Kidney (tissue), 22 donors: ENCODE measurements at places on chromosomes 7 and 10. TPM values are rescaled to one million over a fixed set of nuclear protein-coding genes. Genes with fewer than 3 reads are reported as not detected.

GRCh38 chr7:18778594-18778993, 283.0 kb downstream of the HDAC9 start:
- H3K36me3 ChIP-seq, result no peaks in the 10 kb centered on the region
- H3K4me1 ChIP-seq, result no peaks in the 10 kb centered on the region
- no peak for DNase-seq
- no peak overlapping the region for H3K4me3 ChIP-seq
- no peaks in the 10 kb centered on the region for H3K27me3 ChIP-seq

DNA sequence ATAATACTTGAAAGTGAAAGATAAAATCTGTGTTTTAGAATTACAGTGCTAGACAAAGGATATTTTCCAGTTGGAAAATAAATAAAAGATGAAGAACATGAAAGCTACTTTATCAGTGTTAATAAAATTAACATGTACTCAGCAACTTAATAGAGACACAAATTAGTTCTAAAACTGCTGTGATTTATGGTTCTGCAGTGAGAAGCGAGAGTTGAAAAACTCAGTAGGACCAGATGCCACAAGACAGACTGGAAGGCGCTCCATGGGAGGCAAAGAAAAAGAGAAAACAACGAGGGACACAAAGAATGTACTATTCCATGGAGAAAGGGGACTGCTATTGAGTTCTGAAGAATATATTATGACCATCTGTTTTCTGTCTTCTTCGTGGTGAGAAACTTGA, 590.4 kb downstream of the PHTF2 start:
- H3K4me1 ChIP-seq, result no peaks in the 10 kb centered on the region
- no peak overlapping the region for H3K27ac ChIP-seq
- no peak overlapping the region for H3K4me3 ChIP-seq

The OR9A2 gene
- total RNA-seq, result not detected

- H3K4me1 ChIP-seq, result peaks cover 7% of the 10 kb centered on the region
- no peak overlapping the region for H3K27ac ChIP-seq
- no peak for DNase-seq
- H3K27me3 ChIP-seq, result no peaks in the 10 kb centered on the region
- no peak overlapping the region for H3K4me3 ChIP-seq
Observed at GRCh38 chr7:6159524-6160031, 112.8 kb downstream of the CYTH3 start.

The PRSS37 gene
- not detected for total RNA-seq

DNA sequence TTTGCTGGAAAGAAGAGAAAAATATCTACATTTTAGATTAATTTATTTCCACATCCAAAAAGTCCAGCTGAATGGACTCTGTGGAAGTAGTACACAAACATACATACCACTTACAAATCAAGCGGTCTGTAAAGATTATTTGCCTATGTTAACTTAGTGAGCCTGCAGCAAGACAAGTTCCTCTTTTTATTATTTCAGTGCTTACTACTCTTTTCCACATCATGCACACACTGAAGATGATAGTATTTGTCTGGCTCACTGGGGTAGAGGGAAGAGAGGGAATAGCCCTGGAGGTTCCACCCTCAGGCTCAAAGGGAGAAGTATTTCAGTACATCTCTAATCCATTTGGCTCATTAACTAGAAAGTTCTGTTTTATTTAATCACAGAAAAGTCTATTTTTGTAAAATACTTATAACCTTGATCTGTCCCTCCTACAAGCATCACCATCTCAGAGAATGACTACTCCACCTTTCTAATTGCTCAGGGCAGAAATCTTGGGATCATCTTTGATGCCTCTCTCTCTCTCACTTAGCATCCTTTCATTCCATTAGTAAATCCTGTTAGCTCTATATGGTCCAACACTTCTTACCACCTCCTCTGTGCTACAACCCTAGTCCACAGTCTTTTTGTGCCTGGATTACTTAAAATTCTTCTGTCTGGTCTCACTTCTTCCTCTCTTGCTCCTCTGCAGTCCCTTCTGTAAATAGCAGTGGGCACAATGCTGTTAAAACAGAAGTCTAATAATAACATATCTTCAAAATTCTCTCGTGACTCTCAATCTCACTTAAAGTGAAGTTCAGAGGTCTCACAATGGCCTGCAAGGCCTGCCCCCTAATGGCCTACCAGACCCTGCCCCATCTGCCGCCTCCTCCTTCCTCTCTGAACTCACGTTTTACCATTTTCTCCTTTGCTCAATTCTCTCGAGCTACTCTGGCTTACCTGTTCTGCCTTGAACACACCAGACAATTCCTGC, 64.3 kb upstream of the CCDC6 start:
- no peaks in the 10 kb centered on the region for H3K27me3 ChIP-seq
- no peak overlapping the region for H3K4me3 ChIP-seq
- peaks cover 4% of the 10 kb centered on the region for H3K4me1 ChIP-seq
- DNase-seq, result no peak

- no peaks in the 10 kb centered on the region for H3K36me3 ChIP-seq
- DNase-seq, result no peak
- no peak overlapping the region for H3K4me3 ChIP-seq
Observed at GRCh38 chr7:137082391-137082790, 213.9 kb downstream of the CHRM2 start.

DNA sequence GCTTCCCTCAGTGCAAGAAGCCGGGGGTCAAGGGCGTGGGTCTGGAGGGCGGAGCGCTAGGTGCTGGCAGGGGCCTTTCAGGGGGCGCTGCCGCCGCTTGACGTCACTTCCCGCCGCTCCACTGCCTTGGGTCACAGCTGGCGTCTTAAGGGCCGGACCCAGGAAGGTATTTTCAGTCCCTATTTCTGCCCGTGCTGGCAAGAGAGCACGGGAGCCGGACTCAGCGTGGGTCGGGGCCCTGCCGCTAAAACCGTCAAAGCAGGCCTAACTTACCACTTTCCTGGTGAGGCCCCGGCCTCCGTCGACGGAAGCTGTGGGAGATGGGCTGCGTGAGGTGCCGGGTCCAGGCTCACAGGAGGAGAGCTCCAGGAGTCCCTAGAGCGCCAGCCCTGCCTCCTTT, 12.0 kb downstream of the VAX1 start:
- H3K27ac ChIP-seq, result no peak overlapping the region
- H3K4me1 ChIP-seq, result peaks cover under 1% of the 10 kb centered on the region
- H3K27me3 ChIP-seq, result peaks cover 35% of the 10 kb centered on the region
- H3K36me3 ChIP-seq, result no peaks in the 10 kb centered on the region
- no peak overlapping the region for H3K4me3 ChIP-seq

- H3K4me3 ChIP-seq, result no peak overlapping the region
- no peak overlapping the region for H3K27ac ChIP-seq
- H3K36me3 ChIP-seq, result no peaks in the 10 kb centered on the region
- no peaks in the 10 kb centered on the region for H3K4me1 ChIP-seq
- no peak for DNase-seq
- H3K27me3 ChIP-seq, result no peaks in the 10 kb centered on the region
Observed at GRCh38 chr7:48512892-48513291, 341.6 kb downstream of the ABCA13 start.

The CCDC186 gene
- 34.2 TPM for total RNA-seq

- no peaks in the 10 kb centered on the region for H3K27me3 ChIP-seq
- no peaks in the 10 kb centered on the region for H3K4me1 ChIP-seq
Observed at GRCh38 chr7:44281811-44282600, 43.4 kb downstream of the CAMK2B start.

GRCh38 chr7:77753173-77753572, 45.1 kb downstream of the TMEM60 start:
- no peaks in the 10 kb centered on the region for H3K36me3 ChIP-seq
- no peak for DNase-seq
- no peak overlapping the region for H3K27ac ChIP-seq
- H3K4me1 ChIP-seq, result no peaks in the 10 kb centered on the region
- no peak overlapping the region for H3K4me3 ChIP-seq
